Colonic mucosa (tissue), 4 donors: ENCODE measurements at places on chromosomes 2 and 18. TPM values are rescaled to one million over a fixed set of nuclear protein-coding genes. Genes with fewer than 3 reads are reported as not detected.

ALPP gene
- 0.37 TPM for total RNA-seq

ACVR1C gene
- total RNA-seq: 18.2 TPM

NCKAP5 gene
- total RNA-seq: 3.7 TPM

CABYR gene
- 1.6 TPM for total RNA-seq

- no peak for DNase-seq
Observed at GRCh38 chr18:2657788-2658458, 2.4 kb downstream of the SMCHD1 start.

GRCh38 chr2:143835481-143835880 lies 684.4 kb downstream of the ZEB2 start:
- DNase-seq: no peak

GRCh38 chr18:24702001-24702515 lies 241.6 kb downstream of the HRH4 start:
- no peak for DNase-seq

- no peak for DNase-seq
Observed at GRCh38 chr18:577643-578375, 2.4 kb upstream of the CETN1 start.

SERTAD2 gene
- total RNA-seq: 20.7 TPM

GRCh38 chr2:195967336-195967735 lies 101.3 kb downstream of the DNAH7 start:
- DNase-seq: no peak

DNA sequence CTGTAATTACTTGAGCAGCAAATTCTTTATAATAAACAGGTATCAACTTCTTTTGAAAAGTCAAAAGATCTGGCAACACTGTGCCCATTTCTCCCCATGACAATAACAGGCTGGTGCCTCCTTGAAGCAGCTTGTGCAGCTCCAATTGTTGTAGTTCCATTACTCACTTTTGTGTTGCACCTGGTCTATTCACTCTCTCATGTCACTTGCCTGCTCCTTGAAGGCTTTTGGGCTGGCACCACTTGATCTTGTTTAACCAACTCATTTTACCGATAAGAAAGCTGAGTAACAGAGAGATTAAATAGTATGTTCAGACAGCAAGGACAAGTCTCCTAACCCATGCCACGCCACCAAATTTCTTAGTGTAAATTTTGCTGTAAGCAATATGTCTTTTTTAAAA lies 314.5 kb downstream of the OSR1 start:
- no peak for DNase-seq
